ENCODE measurements at places on chromosomes 6 and 20. TPM values are rescaled to one million over a fixed set of nuclear protein-coding genes. Genes with fewer than 3 reads are reported as not detected.

DNA sequence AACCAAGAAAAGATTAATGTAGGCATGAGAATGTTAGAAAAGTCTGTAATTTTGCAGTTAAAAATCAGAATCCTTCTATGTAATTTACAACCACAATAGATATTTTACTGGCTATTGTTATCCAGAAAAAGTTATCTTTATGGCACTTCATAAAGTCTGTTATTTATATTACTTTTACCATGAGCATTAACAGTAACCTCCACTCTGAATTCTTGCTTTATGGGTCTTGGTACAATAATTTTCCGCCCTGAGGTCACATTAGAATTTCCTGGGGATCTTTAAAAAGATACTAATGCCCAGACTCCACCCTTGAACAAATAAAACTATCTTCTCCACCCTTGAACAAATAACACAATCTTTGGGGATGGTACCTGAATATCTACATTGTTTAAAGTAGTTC, 9.6 kb downstream of the RSPO3 start:
- DNase-seq: no peak

- DNase-seq: no peak
Observed at GRCh38 chr6:156189714-156190113, 587.5 kb upstream of the ARID1B start.

The CARMIL1 gene
- total RNA-seq: 32.2 TPM

- DNase-seq: no peak
Observed at GRCh38 chr6:56292505-56293181, 45.3 kb upstream of the COL21A1 start.

The CCN6 gene
- not detected for total RNA-seq

- no peak for DNase-seq
Observed at GRCh38 chr6:9292975-9293374, 857.6 kb upstream of the SLC35B3 start.

DNA sequence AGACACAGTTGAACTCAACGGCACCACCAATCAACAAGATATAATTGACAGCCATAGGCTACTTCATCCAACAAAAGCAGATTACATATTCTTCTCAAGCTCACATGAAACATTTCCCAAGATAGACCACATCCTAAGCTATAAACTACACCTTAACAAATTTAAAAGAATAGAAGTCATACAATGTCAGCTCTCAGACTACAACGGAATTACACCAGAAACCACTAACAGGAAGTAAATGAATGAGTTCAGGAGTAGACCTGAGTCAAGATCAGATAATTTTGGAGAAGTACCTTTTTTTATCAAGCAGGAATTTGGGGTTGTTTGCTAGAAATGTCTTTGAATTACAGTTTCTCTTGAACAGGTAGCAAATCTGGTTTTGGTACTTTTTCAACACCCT, 237.8 kb downstream of the TBX18 start:
- no peak for DNase-seq

The TSPYL1 gene
- 78.0 TPM for total RNA-seq

DNA sequence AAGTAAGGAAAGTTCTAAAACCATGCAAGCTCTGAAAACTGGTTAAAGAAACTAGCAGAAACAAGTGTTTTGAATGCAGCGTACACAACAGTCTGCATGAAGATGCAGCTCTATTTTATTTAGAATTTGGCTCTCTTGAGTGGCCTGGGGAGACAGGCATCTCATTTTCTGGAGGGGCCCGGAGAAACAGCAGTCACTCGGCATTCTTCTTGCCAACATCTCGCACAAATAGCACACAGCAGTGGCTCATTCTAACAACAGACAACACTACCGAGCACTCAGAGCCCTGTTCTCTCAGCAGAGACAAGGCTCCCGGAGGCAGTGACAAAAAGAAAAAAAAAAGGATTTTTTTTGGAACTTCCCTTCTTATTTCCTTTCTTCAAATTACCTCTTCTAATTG, 108.5 kb upstream of the STMND1 start:
- no peak for DNase-seq

The KHDC1L gene
- not detected for total RNA-seq

The ISM1 gene
- total RNA-seq: 94.9 TPM

The FKBP1C gene
- not detected for total RNA-seq

The TMEM151B gene
- not detected for total RNA-seq

The ZKSCAN3 gene
- 4.2 TPM for total RNA-seq

- DNase-seq: no peak
Observed at GRCh38 chr6:46549155-46549554, 57.9 kb upstream of the RCAN2 start.

The BFSP1 gene
- 2.6 TPM for total RNA-seq

DNA sequence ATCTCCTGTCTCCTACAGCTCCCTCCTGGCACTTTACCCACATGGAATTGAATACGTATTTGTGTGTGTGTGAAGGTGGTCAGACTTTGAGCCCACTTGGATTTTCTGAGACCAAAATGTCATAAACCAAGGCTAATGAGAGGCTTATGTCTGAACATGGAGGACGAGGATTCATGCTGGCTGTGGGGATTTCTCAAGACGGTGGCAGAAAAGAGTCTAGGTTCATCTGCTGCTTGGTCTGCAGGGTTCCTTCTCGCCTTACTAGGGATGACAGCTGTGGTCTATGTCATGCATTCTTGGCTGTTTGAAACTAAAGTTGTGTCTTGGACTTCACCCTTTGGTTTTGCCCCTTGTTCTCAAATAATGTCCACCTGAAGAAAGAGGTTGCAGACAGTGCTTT, 58.6 kb downstream of the FAM120B start:
- no peak for DNase-seq

DNA sequence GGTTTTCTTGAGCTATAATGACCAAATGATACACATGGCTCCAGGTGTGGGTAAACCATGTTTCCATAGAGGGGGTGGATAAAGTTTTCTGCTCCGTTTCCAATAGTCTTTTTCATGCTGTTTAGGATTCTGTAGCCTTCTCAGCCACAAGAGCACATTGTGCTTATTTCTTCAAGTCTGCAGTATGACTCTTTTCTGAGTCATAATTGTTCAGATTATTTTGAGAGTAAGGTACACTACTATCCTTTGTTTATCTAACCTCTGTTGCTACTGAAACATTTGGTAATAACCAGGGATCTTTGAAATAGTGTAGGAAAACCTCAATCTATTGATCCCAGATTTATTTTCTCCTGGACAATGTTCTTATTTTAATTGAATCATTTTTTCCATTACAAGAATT, 247.9 kb upstream of the BMP2 start:
- no peak for DNase-seq

DNA sequence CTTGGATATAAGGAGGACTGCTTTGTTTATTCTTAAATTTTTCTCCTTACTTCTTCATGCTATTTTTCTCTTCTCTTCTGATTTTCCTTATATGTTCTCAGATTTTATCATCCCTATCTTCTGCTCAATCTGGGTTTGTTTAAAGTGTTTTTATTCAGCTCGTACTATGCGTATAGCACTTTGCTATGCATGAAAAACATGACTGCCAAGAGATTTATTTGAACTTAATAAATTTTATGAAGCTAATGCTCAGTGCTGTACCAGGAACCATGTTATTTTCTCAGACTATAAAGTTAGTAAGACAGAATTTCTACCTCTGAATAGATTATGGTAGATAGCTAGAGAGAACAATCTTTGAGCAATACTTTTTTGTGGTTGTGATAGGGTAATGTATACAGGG, 305.9 kb downstream of the LAMA2 start:
- no peak for DNase-seq

The HLA-C gene
- 529 TPM for total RNA-seq

The HTR1E gene
- total RNA-seq: not detected

The TSBP1 gene
- total RNA-seq: not detected

DNA sequence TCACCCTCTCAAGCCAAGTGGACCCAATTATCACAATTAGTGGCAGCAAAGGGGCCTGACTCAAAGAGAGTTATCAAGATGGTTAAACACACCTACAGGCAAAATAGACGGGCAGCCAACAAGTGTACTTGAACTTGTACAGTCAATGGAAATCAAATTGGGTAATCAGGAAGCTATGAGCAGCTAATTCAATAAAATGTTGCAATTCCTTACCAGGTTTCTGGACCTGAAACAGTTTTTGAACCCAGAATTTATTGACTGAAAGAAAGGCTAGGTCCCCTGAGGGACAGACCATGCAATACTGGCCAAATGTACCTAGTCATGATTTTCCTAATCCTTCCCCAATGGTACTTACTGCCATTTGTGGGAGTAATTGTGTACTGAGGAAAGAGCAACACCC, 679.8 kb downstream of the EPM2A start:
- no peak for DNase-seq

- peak; percentile 62 for DNase-seq
Observed at GRCh38 chr20:50353289-50353961, 156.8 kb upstream of the PTPN1 start.

The TTBK1 gene
- total RNA-seq: not detected

The MEI4 gene
- total RNA-seq: not detected

DNA sequence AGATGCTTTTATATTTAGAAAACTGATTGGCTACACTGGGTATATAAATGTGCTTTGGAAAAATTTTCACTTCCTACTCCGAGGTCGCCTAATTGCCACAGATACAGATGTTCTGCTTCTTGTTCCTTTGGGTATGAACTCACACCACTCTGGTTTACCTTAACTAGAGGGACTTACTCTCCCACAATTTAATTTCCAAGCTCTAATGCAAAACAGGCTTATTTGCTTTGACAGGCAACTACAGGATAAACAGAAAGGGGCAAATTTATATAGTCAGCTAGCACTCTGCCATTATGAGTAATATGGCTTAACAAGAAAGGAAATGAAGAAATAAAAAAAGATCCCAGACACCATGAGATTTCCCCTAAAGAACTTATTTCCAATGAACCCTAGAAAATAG, 156.9 kb upstream of the ZFP64 start:
- no peak for DNase-seq

- DNase-seq: no peak
Observed at GRCh38 chr20:62518911-62519310, 43.1 kb upstream of the GATA5 start.

- no peak for DNase-seq
Observed at GRCh38 chr6:150413781-150414281, 45.0 kb downstream of the IYD start.

The SYCP2L gene
- 2.0 TPM for total RNA-seq

GRCh38 chr6:49202924-49203536, 260.0 kb downstream of the MMUT start:
- no peak for DNase-seq

- no peak for DNase-seq
Observed at GRCh38 chr6:16403831-16404230, 165.4 kb downstream of the GMPR start.

DNA sequence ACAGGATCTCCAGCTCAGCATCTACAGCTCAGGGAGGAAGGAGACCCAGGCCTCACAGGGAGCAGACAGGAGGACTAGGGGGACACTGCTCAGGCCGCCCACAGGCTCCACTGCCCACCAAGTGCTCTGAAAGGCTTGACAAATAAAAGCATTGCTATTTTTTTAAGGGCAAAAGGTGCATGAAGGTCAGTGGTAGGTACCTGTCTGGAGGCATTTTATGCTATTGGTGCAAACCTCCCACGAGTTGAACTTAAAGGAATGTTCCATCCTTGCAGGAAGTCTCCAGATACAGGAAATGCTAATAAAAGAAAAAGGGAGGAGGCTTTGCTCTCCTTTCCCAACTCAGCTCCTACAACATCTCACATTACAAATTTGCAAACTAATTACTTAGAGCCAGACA, 228.1 kb downstream of the FOXC1 start:
- no peak for DNase-seq

The GPR6 gene
- total RNA-seq: not detected

DNA sequence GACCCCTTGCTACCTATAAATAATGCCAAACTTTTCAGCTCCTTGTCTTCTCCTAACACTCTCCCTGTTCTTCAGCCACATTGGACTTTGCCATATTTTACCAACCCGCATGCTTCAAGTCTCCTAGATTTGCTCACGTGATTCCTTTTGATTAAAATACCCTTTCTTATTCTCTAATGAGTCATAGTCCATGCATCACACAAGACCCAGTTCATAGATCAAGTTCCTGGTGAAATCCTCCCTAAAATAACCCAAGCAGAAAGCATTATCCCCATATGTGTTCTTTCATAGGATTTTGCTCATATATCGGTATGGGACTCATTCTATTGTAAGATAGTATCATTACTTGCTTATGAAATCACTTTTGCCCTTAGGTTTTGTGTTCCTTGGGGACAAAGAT, 108.9 kb upstream of the STXBP5 start:
- DNase-seq: no peak

The VSX1 gene
- not detected for total RNA-seq

- DNase-seq: no peak
Observed at GRCh38 chr6:120899932-120900331, 434.3 kb downstream of the TBC1D32 start.

The PLN gene
- total RNA-seq: 587 TPM

The FAM209B gene
- total RNA-seq: 0.90 TPM

GRCh38 chr6:156345700-156346099, 431.5 kb upstream of the ARID1B start:
- no peak for DNase-seq

DNA sequence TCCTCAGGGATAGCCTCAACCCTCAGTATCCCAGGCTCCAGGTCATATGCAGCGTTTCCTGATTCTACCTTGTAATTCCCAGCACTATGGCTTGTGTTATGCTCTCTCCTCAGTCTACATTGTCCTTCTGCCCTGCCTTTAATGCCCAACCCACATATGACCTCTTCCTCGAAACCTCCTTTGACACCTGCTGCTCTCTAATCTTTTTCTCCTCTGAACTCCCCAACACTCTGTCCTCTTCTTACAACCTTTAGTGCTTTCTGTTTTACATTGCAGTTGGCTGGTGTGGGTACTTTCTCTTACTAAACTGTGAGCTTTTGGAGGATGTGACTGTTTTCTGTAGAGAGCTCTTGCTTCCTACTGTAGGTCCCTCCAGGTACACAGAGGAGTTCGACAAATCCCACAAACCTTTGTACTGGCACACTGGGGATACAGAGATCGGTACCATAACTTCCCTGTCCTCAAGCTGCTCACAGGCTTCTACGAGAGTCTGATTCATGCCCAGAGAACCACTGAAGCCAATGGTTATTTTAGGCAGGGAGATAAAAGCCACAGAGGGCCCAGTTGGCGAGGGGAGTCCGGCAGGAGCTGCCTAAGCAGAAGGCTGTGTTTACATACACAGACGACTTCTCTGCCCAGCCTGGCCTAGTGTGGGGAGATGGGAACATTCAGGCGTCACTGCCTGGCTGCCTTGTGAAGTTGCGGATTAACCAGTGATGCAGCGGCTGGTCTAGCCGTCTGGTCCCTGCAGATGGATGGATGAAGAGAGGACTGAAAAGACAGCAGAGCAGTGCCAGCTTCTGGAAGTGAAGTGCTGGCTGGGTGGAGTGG, 8.4 kb upstream of the EPB41L1 start:
- DNase-seq: no peak

- no peak for DNase-seq
Observed at GRCh38 chr20:23269954-23270353, 80.6 kb upstream of the NXT1 start.

DNA sequence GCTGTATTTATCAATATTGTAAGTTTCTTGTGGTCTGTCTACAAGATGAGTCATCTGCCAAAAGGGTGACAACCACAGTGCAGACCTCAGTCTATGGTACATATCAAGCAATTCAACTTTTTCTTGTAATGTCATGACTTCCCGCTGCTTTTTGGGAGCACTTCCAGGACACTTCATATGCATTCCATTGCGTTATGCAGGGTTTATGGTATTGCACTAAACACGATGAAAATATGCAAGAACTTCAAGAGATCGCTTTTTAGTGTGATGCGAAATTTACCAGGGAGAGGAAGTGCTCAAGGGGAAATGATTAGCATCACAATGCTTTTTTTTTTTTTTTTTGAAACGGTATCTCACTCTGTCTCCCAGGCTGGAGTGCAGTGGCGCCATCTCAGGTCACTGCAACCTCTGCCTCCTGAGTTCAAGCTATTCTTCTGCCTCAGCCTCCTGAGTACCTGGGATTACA, 166.5 kb downstream of the TFAP2A start:
- DNase-seq: no peak

GRCh38 chr6:138250513-138251247, 32.4 kb upstream of the PBOV1 start:
- peak; percentile 71 for DNase-seq

The OR12D3 gene
- not detected for total RNA-seq
